NB4 (cell line): ENCODE measurements at places on chromosomes 2 and 18.

GRCh38 chr2:128249555-128249954 lies 69.1 kb downstream of the HS6ST1 start:
- no peak for DNase-seq

DNA sequence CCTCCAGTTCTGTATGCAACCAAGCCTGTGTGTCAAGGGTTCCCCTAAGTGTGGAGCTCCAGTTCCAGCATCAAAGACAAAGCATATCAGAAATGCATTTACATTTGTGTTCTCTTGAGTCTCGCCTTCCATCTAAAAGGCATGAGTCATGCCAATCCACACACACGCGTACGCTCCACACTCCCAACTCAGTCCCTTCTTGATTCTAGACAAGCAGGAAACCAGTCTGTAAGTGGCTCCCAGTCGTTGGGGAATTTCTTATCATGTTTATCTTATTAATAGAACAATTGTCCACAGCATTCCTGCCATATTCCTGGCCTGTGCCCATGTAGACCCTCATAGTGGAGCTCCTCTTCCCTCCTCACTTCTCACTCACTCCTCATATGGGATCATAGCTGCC lies 86.4 kb upstream of the SLC35G4 start:
- DNase-seq = no peak

DNA sequence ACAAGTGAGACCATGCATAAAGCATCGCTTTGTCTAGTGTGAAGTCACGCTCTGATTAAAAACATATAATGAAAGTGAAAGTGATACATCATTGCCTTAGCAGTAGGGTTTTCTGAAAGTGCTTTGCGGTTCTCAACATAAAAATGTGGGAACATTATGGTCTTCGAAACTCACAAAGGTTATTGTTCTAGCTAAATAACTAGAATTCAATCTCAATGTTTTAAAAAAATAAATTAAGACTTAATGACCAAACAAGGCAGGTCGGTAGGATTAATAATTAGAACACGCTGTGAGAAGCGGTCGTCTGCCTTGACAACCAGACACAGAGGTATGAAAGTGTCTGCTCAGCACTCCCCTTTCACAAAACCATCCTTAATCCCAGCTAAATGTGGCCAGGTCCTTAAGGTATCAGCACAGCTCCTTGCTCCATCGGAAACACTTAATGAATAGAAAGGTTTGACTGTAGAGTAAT lies 42.2 kb downstream of the KLHL14 start:
- no peak for DNase-seq

- DNase-seq = no peak
Observed at GRCh38 chr2:237547841-237548416, 18.4 kb upstream of the PRLH start.

- DNase-seq = no peak
Observed at GRCh38 chr18:29811519-29811918, 1231.0 kb downstream of the DSC3 start.

- DNase-seq = no peak
Observed at GRCh38 chr2:227163998-227164762, at the start of the genes COL4A3 and COL4A4. Gene COL4A3 (plus strand): TSS chr2:227164624. CDS start chr2:227164727, 103 bp downstream. Gene COL4A4 (minus strand): TSS chr2:227164205. CDS start chr2:227147483, 16,722 bp downstream.

DNA sequence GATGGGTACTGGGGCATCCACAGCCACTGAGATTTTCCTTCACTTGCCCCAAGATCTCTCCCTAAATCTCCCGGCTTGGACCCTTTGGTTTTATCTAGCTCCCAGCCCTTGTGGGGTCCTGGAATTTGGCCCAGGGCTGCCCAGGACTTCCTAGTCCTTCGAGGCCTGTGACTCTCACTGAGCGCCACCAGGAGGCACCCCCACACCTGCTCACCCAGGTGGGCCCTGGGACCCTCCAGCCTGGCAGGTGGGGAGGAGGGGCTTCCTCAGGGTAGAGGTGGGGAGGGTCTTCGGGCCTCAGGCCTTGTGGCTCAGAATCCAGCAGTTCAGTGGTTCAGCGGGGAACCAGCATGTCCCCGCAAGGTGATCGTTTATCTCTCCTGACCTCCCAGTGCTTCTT lies 11.9 kb upstream of the PRSS56 start:
- DNase-seq = no peak

GRCh38 chr2:176508374-176508773 lies 239.1 kb downstream of the MTX2 start:
- no peak for DNase-seq

GRCh38 chr2:210171309-210172218 lies at the start of gene KANSL1L:
Gene KANSL1L (minus strand): TSS chr2:210171409. CDS start chr2:210154582, 16,827 bp downstream.
- DNase-seq = peak; percentile 98

DNA sequence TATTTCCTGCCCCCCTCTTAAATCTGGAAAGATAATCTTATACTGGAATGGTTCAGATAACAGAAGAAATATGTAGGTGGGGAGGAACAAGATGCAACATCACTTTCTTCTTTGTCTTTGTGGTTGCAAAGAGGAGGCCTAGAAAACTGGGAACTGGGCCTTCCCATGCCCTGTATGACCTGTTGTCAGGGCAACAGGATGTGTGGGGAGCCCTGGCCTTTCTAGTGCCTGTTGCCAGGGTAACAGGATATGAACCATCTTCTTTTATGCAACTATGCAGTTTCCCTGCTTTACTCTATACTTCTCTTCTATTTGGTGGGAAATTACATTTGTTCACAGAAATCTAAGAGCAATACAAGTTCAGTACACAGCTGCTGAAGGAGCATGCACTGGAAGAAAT lies 79.8 kb upstream of the PDE1A start:
- no peak for DNase-seq

GRCh38 chr2:117851969-117852368 lies 37.5 kb downstream of the DDX18 start:
- DNase-seq = no peak

DNA sequence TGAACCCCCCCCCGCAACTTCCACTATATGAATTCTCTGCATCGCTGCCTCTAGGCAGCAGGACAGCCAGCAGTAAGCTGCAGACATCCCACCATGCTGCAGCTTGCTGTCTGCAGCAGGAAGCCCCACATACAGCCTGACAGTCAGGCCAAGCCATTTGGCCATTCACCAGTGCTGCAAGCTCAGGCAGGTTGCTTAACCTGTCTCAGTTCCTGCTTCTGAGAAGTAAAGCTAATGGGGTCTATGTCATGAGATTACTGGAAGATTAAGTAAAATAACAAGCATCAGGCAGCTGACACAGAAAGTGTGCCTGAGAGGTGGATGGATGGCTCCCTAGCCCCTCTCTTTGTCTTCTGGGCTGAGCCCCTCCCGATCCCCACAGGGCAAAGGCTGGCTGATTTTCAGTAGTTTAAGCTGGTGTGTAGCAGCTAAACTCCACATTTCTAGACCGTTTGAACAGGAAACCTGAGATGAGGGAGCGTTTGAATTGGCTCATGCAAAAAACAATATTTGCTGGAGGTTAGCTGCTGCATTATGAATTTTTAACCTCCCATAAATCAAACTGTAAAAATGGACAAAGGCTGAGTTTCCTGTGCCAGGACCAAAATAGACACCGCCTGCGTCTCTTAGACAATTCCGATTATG lies 193.8 kb upstream of the ARL4C start:
- no peak for DNase-seq

GRCh38 chr2:138665937-138666336 lies 114.3 kb downstream of the NXPH2 start:
- DNase-seq = no peak

GRCh38 chr2:29644949-29645348 lies 276.4 kb downstream of the ALK start:
- no peak for DNase-seq

- DNase-seq = no peak
Observed at GRCh38 chr2:102410952-102411351, 12.0 kb upstream of the IL18RAP start.
